ENCODE measurements at places on chromosomes 5 and 9.

GRCh38 chr5:175655411-175655810 is 2.5 kb upstream of the HRH2 start:
- DNase-seq, result no peak

DNA sequence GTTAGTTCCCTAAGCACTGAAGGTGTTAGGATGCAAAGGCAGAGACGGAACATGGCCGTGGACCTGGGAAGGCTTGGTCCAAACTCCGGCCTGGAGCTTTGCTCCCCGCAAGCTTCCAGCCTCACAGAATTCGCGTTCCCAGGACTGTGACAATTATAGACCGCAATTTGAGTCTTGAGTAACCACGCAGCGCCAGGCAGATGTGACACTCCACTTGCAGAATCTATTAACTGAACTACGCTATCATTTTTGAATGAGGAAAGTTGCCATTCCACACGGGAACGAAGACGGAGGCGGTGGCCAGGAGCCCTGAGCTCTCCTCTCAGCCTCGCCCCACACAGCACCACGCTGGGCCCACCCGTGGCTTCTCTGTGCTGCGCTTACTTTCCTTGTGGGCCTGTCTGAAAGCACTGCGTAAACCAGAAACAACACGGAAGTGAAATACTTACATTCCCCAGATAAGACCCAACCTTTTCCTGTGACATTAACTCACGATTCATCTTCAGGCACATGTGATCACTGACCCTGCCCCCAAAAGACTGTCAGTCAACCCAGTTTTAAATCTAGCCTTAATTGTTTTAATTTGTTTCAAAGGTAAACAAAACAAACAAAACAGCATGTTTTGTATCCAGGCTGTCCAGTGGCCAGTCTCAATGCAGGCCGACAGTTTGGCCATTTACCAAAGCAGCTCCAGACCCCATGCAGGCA is 16.1 kb upstream of the COL5A1 start:
- DNase-seq, result no peak

DNA sequence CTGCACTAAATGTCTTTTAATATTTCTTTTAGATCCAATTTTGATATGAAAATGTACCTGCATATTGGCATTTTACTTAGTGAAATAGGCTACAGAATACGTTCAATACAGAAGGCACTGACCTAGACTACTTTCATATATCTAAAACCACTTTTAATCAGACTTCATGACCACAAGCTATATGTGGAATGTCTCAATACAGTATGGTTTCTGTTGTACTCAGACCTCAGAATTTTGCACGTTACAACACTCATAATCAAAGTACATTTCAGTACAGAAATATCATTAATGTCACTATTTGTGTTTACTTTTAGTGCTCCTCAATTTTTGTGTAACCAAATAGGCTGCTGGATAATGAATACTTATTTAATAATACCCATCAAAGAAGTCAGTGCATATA is 74.8 kb downstream of the MEF2C start:
- peak; percentile 41 for DNase-seq

DNA sequence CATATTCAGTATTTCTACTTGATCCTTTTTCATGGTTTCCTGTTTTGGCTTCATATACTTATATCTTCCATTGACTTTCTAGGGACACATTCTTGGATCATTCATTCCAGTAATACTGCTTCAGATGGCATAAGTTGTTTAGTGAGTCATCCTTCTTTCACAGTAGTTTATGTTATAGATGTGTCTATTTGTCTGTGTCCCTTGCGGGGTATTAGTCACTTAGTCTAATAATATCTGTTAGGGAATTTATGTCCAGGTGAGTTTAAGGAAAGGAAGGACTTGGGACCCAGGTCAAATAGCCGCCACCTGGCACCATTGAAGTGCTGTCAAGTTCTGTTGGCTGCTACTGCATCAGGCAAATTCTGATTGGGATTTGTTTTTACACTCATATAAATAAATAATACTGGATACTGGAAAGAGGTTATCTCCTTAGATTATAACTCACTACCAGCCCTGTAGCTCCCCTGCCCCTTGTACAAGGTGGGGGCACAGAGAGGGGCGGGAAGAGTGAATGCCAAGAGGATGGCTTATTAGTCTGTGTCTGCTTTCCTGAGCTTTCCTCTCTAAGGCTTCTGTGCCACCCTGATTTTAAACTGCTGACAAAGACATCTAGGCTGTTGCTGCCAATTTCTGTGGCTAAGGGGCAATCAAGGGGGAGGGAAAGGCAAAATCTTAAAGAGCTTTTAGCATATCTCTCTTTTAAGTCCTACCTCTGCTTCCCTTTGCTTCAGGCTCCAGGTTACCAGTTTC is 64.9 kb downstream of the CDC42SE2 start:
- DNase-seq, result no peak

DNA sequence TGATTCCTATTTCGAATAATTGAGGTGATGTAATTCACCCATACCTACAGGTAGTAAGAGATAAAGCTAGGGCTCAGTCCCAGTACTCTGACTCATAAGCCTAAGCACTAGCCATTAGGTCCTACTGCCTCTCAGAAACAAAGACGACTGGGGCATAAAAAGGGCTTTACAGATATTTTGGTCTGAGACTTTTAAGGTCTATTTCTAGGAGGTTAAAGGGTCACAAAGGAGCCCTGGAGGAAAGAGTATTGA is 69.8 kb downstream of the SGCD start:
- no peak for DNase-seq

DNA sequence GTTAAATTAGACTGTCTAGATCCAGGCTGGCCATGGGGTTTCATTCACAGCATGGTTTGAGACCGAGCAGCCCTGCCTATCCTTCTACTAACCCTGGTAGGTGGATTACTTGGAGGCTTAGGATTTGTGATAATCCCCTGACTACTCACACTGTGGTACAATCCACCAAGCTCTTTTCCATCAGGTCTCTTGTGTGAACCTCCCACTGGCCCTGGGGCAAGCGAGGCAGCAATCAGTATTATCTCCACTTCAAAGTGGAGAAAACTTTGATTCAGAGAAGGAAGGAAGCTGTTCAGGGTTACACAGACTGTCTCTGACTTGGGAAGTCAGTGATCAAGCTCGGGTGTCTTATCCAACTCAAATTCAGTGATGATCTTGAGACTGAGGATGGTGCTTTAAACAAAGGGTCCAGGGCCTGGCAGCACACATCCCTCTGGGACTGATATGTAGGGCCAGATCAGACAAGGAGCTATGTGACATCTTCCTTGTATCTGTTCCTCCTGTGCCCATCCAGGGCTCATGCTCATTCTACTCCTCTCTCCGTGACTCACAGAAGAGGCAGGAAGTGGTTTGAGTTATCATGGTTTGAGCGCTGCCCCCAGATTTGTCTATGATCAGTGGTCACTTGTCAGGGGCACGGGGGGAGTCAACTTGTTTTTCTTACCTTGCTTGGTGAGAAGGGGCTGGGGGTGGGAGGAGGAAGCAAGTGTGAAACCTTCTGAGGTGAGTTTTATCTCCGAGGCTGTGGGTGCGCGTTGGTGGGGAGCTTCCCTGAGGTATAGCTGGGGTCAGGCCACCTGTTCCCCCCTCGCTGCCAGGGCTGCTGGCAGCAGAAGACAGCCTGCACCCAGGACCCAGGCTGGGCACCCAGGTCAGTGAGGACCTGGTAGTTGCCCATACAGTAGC is 48.6 kb downstream of the RGS3 start:
- DNase-seq, result no peak

DNA sequence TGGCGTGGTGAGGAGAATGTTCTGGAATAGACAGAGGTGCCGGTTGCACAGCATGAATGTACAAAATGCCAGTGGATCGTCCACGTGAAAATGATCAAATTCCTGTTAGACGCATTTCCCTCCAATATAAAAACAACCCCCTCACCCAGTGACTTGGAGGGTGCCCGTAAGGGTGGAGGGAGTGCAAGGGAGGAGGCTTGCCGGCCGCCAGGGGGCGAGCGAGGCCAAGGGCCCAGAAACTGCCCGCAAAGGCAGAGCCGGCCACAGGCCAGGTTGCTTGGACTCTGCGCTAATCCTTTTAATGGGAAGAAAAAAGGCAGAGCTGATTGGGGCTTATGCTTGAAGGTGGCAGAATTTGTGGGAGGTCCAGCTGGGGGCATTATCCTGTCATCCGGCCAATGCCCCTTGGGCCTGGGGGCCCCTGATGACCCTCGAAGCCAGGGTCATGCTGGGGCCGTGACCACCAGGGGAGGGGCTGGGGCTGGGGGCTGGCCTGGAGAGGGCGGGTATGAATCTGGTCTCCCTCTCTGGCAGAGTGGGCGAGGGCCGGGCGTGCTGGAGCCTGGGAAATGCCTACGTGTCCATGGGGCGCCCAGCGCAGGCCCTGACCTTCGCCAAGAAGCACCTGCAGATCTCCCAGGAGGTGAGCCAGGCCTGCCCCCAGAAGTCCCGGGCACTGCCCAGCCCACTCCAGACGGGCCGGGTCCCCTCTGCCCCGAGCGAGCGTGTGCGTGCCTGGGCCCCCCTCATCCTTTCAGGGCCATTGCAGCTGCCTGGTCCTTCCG is 12.0 kb downstream of the GPSM1 start:
- peak; percentile 77 for DNase-seq

DNA sequence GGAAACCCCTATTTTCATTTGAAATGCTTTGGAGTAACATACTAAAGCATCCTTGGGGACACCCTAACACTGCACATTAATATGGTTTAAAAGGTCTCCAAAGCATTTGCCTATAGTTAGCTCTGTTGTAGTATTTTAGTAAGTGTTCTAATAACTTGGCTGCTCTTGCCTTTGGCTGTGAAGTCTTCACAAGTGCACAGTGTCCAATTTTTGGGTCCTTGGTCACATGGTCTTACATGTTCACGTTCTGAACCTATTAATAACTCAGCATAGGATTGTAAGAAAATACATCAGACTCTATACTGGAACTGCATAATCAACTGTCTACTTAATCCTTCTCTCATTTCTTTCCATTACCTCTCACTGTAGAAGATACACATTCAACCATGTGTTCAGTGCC is 17.4 kb downstream of the ADAMTS19 start:
- no peak for DNase-seq

DNA sequence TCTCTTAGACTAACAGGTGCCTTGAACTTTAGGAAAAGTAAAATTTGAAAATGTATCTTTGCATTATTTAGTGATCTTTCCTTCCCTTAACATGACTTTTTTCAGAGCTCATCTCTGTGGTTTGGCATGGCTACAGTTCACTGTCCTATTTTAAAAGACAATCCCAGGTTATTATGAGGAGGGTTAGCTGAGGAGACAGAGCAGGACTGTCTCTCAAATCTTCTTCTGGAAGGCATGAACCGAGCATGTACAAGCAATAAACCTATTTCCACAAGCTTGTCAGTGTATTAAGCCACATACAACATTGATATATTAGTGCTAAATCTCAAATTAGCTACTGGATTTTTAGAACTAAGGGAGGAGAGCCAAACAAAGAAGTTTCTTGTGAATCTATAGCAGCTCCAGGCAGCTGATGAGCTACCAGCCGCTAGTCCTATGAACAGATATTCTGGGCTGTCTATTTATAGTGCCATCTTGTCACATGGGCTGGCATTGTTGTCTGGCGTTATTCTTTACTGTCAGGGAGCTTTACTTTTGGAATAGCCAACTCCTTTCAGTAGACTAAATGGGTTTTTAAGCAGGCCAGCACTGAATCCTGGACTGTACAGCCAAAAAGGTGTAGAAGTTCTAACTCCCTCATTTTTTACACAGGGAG is 171.2 kb upstream of the ACTBL2 start:
- DNase-seq, result peak; percentile 84

DNA sequence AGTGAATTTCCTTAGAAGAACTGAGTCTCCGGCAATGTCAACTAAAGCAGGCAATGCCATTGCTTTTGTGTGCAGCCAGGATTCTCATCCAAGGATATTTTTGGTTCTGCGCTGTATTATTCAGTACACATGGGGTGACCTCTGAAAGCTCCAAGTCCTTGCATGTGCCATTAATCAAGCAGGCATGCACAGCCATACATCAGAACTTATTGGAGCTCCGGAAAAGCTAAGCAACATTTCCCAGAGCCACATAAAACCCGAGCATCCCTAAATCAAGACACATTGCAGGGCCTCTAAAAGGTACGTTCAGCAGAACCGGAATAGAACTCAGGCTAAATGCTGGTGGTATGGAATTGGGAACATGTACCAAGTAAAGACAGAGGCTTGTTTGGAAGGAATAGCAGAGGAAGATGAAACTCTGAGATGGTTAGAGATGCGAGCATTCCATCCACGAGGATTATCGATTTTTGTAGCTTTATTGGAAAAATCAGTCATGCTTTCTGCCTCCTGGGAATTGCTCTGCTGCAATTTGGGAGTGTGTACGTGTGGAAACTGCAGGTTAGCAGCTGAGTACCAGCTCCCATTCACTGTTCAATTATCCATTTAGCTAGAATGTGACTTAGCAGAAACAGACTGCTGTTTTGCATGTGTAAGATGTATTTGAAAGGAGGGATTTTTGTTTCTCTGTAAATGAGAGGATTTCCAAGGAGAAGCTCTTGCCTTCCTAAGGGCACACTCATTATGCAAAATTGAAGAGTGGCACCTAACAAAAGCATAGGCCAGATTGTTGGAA is 143.7 kb upstream of the WWC1 start:
- no peak for DNase-seq

DNA sequence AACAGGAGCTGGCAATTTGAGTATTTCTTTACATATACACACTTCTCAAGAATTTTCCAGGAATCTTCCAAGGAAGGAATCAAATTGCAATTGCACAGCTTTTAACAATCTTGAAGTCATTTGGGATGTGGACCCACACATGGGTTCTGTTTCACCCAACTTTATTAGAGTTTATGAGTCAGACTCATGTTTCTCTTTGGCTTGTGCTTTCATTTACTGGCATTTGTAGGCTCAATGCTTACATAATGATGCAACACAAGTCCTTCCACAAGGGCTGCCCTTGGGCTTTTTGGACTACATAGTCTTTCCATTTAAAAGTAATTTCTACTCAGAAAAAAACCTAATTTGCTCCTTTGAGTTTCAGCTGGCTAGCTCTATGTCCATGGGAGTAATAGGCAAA is 4.6 kb upstream of the CDC37L1 start:
- peak; percentile 44 for DNase-seq

- no peak for DNase-seq
Measured at GRCh38 chr5:89230178-89230577, 347.2 kb upstream of the MEF2C start.

DNA sequence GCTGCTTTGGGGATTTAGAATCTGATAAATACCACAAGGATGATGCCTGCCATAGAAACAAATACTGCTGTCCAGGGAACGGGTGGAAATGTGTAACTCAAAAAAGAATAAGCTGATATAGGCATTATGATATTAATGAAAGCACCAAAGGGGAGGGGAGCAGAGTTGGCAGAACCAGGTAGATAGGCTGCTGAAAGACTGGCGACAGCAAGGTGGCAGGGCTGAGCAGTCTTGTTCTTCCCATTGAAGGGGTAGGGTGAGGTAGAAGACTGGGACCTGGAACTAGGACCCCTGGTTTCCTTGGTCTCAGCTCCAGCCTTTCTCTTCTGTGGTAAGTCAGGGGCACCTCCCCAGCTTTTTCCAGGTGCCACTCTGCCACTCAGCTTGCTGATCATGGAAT is 31.4 kb upstream of the TMOD1 start:
- DNase-seq, result peak; percentile 27

GRCh38 chr5:102483736-102484135 is 15.1 kb downstream of the SLCO6A1 start:
- no peak for DNase-seq

Data from SK-MEL-5 (cell line).